CD8-positive, alpha-beta memory T cell (primary cell): ENCODE measurements at places on chromosomes 7 and 10.

- DNase-seq = no peak
Observed at GRCh38 chr10:63866747-63867140, 345.5 kb downstream of the REEP3 start.

- no peak for DNase-seq
Observed at GRCh38 chr7:66119245-66119850, 4.7 kb downstream of the CRCP start.

DNA sequence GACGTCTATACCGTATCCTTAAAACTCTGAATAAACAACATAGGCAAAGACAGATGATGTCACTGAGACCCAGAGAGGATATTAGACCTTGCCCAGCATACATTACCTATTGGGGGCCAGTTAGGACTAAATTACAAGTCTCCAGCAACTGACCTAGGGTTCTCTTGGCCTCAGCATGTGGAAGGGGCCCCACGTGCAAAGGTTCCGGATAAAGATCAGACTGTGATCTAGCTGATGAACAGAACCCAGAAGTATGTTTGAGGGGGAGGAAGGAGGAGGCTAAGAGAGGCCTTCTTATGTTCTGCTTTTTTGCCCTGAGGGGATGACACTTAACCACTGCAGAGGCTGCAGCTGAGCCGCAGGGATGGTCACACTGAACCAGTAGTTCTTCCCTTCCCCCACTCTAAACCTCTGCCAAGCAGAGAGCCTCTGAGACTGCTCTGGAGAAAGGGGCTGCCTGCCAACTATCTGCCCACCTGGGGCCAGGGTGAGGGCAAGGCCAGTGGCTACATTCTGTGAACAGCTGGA lies 24.0 kb upstream of the KMT2C start:
- DNase-seq = no peak

DNA sequence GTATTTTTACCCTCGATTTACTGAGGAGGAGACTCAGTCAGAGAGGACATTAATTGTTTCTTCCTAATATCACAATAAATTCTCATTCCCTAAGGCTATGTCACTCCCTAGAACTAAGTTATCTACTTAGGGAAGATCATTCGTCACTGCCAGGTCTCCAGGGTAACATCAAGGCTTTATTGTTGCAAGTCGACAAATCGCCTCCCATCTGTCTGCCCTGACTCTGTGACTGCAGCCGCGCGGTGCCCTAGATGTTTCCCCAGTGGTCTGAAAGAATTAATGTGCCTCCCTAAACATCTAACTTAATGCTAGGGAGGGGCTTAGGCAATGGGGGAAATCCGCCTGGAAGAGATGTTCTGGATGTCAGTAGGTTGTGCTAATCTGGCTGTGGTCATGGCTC lies 558.8 kb upstream of the C7orf33 start:
- DNase-seq = no peak

- DNase-seq = no peak
Observed at GRCh38 chr10:22344249-22344648, 1.0 kb upstream of the SPAG6 start.
